ENCODE measurements at places on chromosomes 12 and 14.

GRCh38 chr14:75221797-75222196 is 45.4 kb upstream of the TMED10 start:
- DNase-seq = no peak

DNA sequence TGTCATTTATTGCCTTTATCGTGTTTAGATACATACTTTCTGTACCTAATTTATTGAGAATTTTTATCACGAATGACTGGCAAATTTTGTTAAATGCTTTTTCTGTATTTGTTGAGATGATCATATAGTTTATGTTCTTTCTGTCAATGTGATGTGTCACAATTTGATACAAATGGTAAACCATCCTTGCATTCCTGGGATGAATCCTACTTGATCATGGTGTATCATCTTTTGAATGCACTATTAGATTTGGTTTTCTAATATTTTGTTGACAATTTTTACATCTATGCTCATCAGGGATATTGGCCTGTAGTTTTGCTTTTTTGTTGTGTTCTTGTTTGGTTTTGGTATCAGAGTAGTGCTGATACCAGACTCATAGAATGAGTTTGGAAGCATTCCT is 185.1 kb downstream of the NUBPL start:
- no peak for DNase-seq

DNA sequence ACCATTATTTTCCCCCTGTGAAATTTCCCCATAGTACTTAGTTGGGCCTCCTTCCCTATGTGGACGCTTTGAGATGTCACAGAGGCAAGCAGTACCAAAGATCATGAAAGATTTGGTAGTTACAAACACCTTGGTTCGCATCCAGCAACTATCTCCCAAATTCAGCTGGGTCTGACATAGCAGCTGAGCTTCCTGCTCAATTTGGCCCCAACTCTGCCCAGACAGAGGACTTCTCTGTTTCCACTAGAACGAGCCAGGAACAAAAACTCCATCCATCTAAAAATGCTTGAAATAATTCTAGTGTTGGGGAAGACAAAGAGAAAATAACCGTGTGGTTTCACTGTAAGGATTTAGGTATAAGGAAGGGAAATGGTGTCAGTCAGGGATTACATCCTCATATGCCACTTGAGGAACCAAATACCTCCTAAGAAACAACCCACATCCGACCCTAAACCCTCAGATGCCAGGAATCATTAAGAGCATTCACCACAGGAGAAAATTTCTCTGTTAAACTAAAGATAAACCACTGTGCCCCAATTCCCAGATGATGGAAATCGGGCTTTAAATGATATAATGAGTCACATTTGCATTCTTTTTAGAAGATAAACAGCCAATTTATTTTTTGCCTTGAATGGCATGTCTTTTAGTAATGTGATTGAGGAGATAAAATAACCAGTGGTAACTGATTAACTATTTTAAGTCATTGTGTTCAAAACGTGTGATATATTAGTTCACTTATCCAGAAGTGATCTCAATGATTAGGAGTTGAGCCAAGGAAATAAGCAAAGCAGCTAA is 103.7 kb upstream of the IFNG-AS1 start:
- DNase-seq = no peak

DNA sequence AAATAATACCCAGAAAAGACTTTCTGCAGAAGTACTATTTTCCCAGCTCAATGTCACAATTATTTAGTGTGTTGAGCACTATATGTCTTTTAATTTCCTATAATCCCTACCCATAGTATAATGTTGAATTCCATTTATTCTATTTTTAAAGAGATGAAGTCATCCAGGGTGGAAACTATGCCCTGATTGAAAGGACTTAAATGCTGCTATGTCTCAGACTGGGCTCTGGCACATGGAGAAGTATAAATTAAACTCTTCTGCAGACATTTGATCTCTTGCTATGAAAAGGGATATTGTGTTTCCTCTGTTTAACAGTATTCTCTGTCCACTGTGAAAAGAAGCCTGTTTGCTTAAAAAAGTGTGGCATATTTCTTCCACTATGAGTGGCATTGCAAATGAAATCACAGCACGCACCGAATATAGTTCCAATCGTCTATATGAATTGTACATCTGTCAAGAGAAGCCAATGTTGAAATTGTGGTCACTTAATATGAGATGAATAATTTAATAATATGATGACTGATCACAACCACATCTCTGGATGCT is 192.3 kb downstream of the BCAT1 start:
- no peak for DNase-seq

DNA sequence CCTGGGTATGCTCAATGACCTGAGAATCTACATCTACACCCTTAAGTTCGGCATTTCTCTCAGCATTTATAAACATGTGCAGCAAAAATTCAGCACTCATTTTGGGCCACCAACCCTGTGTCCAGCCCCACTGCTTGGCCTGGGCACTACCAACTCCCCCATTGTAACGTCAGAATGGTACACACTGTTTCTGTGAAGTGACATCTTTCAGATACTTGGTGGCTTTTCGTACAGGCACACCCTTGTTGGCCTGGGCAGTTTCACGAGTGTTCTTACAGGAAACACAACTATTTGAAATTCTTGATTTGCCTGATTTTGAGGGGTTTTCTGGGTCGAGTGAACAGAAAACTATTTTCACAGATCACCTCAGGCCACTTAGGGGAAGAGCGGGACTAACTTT is 46.0 kb downstream of the TSHR start:
- DNase-seq = no peak

DNA sequence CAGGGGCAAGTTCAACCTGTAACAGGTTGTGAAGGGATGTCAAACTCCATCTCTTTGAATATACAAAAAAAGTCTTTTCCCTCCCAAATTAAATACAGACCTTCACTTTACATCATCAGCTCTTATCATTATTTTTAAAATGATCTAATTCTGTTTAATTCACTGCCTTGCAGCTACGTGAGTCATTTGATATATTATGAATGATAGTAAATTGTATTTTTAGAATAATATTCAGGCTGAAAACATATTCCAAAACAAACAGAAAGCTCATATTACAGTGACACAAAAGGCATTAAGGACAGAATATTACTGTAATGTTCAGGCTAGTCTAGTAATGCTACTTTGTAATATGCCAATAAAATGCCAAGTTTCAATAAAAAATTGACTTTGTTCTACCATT is 53.3 kb downstream of the BCAT1 start:
- DNase-seq = no peak

DNA sequence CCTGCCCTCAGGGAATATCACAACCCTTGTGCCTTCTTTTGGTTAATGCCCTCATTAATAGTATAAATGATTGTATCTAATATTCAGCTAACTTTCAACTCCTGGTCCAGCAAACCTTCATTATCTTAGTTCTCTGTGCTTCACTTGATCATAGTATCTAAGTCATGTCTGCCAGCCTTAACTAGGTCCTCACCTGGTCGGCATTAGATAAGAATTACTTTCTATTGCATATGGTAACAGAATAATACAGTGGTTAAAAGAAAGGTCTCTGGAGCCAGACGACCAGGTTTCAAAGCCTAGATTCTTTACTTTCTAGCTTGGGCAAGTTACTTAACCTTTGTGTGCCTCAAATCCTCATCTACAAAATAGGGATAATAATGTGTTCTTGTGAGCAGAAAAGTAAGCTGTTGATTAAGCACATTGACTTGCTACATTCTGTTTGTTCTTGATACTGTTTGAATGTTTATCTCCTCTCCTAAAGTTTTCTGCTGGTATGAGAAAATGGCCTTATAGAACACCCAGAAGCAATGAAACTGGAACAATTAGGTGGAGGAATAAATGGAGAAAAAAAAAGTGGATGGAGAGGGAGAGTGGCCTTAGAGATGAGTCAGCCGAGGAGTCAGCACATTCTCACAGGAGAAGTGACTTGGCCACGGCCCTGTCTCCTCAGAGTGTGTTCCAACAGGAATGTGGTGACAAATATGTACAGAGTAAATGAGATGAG is 176.1 kb downstream of the SLC25A21 start:
- no peak for DNase-seq

DNA sequence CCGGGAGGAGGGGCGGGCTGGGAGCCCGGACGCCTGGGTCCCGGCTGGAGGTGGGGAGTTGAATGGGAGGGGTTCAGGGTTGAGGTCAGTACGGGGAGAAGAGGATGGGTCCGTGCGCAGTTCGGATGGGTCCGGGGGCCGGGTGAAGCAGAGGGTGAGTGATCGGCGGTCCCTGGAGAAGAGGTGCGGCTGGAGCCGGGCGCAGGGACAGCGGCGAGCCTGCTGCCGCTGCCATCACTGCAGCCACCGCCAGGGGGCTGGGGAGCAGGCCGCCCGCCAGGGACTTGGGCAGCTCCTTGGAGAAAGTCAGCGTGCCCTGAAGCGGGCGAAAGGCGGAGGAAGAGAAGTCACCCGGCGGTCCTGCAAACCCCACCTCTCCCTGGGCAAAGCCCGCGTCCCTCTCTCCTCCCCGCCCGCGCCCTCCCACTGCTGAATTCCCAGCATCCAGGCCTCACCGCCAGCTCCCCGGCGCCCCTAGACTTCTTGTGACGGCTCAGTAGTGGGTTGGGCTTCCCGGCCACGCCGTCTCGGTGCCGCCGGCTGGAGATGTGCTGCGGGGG is 6.0 kb upstream of the GPR84 start:
- no peak for DNase-seq

- DNase-seq = no peak
These were observed 286.4 kb upstream of the PRKD1 start for GRCh38 chr14:30214014-30214413.

- DNase-seq = no peak
These were observed 270.4 kb upstream of the FAR2 start for GRCh38 chr12:28878629-28879028.

- peak; percentile 65 for DNase-seq
These were observed 19.4 kb downstream of the BDKRB1 start for GRCh38 chr14:96275177-96276112.

DNA sequence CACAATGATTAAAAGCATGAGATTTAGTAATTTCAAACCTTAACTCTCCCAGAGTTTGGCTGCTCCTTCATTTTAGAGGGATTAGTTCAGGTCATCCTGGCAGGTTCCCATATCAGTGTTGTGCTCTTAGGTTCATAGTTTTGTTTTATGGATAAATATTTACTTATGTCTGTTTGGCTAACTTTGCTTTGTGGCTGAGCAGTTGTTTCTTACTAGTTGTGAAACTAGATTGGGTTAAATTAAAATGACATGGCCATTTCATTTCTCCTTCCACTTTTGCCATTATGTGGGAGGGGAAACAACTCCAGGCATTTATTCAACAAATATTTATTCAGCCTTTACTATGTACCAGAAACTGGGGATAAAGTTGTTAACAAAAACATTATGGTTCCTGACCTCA is 158.8 kb downstream of the TMTC3 start:
- DNase-seq = no peak

GRCh38 chr12:113926788-113927187 is 39.3 kb downstream of the RBM19 start:
- no peak for DNase-seq

- peak; percentile 12 for DNase-seq
These were observed 710 bp upstream of the BMAL2 start for GRCh38 chr12:27331927-27332324.

DNA sequence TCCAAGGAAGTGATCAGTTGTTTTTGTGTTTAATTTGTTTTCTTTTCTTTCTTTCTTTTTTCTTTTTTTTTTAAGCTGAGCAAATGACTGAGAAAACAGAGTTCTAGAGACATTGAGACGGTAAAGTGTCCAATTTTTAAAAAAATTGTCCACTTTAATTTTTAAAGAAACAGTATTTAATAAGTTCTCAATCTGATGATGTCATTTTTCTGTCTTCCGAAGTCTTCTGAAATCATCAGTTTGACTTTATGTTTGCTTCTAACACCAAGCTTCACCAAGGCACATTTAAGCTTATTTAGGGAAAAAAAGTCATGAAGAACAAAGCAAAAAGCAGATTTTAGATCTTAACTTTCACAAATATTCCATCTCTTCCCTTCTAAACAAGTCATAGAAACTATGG is 63.4 kb upstream of the RTRAF start:
- DNase-seq = no peak

DNA sequence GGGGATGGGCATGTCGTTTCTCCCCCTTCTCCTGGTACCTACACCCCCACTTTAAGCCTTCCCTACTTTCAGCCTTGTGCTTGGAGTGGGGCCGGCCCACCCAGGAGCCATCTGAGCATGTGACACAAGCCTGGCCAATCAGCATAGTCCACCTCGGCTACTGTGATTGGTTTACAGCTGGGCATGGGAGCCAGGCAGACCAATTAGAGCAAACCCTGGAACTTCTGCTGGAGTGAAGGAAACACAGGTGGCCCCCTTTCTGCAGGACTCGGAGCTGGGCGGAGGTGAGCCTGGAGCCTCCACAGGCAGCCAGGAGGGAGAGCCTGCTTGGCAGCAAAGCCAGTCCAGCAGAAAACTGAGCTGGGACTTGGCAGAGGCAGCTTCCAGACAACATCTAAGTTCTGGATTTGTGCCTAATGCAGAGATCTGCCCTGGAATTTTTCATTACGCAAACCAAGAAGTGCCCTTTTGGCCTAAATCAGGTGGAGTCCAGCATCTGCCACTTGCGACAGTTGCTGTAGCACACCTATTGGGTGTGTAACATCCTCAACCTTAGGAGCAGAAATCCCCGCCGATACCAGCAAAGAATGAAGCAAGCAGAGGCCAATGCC is 59.5 kb downstream of the SCARB1 start:
- DNase-seq = peak; percentile 43

DNA sequence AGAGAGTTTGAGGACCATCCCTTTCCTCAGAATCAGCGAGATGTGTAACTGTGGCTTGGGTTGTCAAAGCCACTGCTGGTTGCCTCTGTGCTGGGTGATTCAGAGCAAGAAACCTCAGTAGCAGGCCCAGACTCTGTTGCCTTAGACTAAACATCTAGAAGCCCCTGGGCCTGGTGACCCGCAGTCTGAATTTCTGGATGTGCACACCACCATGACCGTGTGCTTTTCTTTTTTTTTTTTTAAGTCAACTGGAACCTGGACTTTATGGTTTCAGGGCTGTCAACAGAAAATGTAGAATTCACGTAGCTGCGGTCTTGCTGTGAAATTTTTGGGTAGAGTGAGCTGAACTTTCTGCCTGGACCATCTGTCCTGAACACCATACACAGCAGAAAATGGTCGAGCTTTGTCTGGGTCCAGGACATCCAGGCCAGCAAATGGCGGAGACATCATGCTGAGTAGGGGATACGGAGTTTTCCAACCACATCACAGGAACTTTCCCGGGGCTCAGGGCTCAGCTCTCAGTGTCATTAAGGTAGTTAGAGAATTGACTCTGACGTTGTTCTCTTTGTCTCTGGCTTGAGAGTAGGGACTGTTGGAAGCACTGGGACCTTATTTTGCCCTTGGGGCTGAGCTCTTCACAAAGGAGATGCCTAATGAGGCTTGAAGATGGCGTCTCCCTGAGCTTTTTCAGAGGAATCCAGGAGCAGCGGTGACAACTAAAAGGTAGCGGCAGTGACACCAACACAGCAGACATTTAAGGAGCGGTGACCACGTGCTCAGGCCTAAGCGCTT is 23.0 kb upstream of the BATF start:
- no peak for DNase-seq

GRCh38 chr12:125005652-125006051 is 12.2 kb downstream of the BRI3BP start:
- DNase-seq = no peak

DNA sequence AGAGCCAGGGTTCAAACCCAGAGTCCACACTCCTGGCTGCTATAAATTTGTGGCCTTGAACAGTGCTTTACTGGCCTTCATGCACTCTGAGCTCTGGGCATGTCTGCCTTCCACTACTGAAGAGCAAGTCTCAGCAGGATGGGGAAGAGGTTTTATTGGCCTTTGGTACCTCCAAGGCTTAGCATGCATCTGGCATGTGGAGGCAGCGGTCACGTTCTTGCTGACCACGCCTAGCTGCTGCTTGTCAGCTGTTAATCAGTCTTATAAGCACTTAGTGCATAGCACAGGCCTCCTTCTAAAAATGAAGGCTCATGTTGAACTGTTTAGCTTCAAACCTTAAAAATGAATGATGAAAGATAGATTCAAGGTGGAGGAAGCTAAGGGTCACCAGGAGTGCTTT is 177.5 kb downstream of the PELI2 start:
- DNase-seq = no peak
